ENCODE measurements at places on chromosomes 7 and 10.

GRCh38 chr10:117677239-117677638 lies 134.7 kb downstream of the EMX2 start:
- no peak for DNase-seq

DNA sequence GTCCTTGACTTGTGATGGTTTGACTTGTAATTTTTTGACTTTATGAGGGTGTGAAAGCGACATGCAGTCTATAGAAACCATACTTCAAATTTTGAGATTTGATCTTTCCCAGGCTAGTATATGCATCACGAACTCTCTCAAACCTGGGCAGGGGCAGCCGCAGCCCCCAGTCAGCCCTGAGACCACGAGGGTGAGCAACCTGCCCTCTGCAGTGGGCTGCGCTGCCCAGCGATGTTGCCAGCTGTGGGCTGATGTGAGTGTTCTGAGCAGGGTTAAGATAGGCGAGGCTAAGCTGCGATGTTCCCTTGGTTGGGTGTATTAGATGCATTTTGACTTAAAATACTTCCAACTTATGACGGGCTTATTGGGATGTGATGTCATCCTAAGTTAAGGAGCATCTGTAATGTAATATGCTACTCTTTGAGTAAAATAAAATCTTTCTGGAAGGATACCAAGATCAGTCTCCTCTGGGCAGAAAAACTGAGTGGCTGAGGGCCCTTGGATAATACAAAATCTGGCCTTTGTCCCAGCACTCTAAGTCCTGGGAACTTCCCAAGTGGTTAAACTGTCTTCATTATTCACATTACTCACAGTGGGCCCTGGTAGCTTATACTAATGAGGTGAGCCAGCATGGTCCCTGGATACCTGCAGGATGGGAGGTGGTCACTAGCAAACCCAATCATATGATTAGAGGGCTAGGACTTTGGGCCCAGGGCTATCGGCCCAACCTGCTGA lies 28.4 kb upstream of the CNPY1 start:
- no peak for DNase-seq

DNA sequence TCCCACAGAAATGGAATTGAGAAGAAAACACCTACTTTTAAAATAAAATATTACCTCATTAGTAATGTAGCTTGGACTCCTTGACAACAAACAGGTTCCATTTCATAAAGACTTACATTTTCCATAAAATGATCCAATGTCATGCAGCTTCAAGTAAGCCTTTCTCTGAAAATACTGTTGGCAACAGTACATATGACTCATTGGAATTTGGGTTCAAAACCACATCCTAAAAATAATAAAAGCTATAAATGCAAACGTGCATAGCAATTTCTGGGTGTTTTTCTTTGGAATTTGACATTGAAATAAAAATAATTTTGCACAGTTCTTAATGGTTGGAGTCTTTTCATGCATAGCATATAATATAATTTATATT lies 47.9 kb downstream of the FHIP2A start:
- DNase-seq: no peak

GRCh38 chr7:133376514-133376913 lies 123.6 kb downstream of the EXOC4 start:
- DNase-seq: no peak

GRCh38 chr10:106183041-106183440 lies 981.5 kb downstream of the SORCS1 start:
- DNase-seq: no peak

- DNase-seq: no peak
Observed at GRCh38 chr7:125773113-125773785, 843.6 kb upstream of the POT1 start.

DNA sequence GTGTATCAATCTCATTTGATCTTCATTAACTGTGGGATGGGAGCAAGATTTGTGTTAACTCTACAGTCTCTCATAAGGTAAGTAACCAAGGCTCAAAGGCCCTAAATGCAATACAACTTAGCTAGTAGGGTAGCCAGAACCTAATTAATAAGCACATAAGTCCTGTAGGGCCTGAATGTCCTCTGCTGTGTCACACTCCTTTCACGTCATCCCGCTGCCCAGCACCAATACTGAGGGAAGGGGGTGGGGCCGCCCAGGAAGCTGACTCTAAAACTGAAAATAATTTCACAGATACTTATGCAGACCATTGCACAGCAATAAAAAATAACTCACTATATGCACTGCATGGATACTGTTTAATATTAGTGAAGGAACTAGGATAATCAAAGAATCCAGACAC lies 13.7 kb downstream of the CCDC6 start:
- no peak for DNase-seq

GRCh38 chr10:117684672-117685211 lies 142.2 kb downstream of the EMX2 start:
- no peak for DNase-seq

DNA sequence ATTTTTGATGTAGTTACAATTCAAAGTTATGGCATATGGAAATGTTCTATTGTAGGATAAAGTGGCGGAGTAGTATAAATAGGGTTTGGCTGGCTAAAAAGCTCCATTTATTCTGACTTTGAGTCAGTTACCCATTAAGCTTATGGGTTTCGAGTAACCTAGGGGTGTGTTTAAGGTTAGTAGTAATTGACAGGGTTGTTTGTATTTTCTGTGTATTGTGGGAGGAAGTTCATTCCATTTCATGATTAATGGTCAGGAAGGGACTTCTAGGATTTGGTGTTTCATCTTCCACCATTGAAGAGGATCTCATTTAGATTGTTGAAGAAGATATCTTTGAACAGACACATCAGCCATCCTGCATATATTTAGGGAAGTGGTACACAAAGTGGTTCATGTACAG lies 75.0 kb downstream of the BICC1 start:
- DNase-seq: no peak

- DNase-seq: no peak
Observed at GRCh38 chr7:80273327-80273726, 138.7 kb downstream of the GNAI1 start.

- DNase-seq: no peak
Observed at GRCh38 chr10:78361031-78361430, 327.4 kb downstream of the RPS24 start.

GRCh38 chr7:85186083-85186520 lies 754 bp downstream of the SEMA3D start:
- no peak for DNase-seq

DNA sequence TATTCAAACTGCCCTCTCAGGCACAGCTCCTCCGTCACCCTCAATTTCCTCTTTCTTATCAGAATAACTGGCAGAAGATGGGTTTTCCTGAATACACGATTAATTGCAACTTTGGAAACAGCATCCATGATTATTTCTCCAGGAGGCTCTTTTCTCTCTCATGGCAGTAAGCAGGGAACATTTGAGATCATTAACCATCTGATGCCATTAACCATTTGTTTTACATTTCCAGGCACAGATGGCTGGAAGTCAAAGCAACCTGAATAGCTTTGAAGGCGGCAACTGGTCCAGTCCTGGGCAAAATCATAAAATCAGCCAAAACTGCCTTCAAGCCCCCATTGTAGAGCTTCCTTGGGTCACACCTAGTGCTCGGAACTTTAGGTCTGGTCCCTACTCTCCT lies 289.5 kb upstream of the AOAH start:
- DNase-seq: no peak

GRCh38 chr7:30789334-30789711 lies 18.1 kb downstream of the MINDY4 start:
- no peak for DNase-seq

DNA sequence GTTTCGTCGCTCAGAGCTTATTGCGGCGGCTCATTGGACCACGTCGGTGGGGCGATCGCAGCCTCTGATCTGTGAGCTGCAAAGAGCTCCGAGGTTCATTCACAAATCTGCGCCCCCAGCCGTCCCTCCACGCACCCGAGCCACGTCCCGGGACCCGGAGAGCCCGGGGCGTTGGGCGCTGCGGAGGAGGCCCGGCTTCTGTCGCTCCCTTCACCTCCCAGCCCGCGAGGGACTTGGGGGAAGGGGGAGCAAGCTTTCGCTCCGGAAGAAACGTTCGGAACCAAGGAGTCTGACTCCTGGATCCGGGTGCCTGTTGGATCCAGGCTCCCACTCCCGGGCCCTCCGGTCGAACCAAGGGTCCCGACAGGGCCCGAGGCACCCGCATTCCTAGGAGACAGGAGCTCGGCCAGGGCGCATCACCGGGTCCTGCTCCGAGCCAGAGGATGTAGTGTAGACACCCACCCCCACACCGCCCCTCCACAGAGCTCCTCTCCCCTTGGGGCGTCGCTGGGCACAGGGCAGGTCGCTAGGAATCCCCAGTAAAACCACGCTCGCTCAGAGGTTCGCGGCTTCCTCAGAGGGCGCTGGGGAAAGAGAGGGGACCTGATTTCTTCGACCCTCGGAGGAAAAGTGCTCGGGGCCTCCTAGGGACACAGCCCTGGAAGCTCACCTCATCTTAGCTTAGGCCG lies 7.9 kb upstream of the EN2 start:
- no peak for DNase-seq

All from NCI-H510A (cell line).